Activated naive CD8-positive, alpha-beta T cell treated with anti-CD3 and anti-CD28 coated beads, Interleukin-2, amount 10 ng/mL, durations not matched to agents 7 days and 5 days (primary cell): ENCODE measurements at places on chromosomes 7 and 10. TPM values are rescaled to one million over a fixed set of nuclear protein-coding genes. Genes with fewer than 3 reads are reported as not detected.

- no peak overlapping the region for H3K27ac ChIP-seq
- no peak overlapping the region for H3K4me3 ChIP-seq
- H3K27me3 ChIP-seq: peaks cover 5% of the 10 kb centered on the region
- peaks cover 3% of the 10 kb centered on the region for H3K36me3 ChIP-seq
These were observed 111.1 kb downstream of the MDFIC start for GRCh38 chr7:115032715-115033703.

GRCh38 chr10:130894471-130894870 lies 417.1 kb downstream of the TCERG1L start:
- no peak overlapping the region for H3K27ac ChIP-seq
- H3K27me3 ChIP-seq: no peaks in the 10 kb centered on the region
- H3K4me1 ChIP-seq: no peaks in the 10 kb centered on the region
- H3K36me3 ChIP-seq: no peaks in the 10 kb centered on the region
- no peak for DNase-seq

DNA sequence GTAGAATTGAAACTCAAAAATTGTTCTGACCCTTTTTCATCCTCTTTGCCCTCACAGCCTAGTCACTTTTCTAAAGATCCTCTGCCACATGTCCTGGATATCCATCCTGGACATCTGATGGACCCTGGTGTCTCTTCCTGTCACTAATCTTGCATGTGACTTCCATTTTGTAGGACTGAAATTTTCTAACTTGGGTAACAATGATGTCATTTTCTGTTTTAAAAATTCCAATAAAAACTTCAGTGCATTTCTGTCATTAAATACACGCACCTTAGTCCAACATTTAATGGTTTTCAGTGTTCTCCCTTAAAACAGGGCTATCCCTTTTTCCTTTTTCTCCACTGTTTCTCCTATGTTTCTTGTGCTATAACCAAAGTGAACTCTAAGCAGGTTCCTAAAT lies 684.9 kb upstream of the ANKRD30A start:
- H3K36me3 ChIP-seq: no peaks in the 10 kb centered on the region
- no peak overlapping the region for H3K27ac ChIP-seq
- no peaks in the 10 kb centered on the region for H3K27me3 ChIP-seq
- no peak for DNase-seq
- H3K4me3 ChIP-seq: no peak overlapping the region

DNA sequence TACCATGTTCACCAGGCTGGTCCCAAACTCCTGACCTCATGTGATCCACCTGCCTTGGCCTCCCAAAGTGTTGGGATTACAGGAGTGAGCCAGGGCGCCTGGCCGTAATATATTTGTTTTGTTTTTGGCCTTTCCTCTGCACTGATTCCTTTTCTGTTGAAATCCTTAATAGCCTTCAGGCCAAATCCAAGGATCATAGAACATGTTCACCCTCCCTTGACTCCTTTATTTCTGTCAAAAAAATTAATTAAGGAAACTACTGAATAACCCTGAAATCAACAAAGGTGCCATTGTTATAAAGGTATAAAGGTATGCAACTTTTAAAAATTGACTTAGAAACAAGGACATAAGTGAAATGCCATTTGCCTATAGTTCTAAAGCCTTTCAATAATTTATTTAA lies 15.5 kb upstream of the RALA start:
- peaks cover 14% of the 10 kb centered on the region for H3K27me3 ChIP-seq
- no peak overlapping the region for H3K4me3 ChIP-seq
- H3K4me1 ChIP-seq: peaks cover 38% of the 10 kb centered on the region
- peaks cover 11% of the 10 kb centered on the region for H3K36me3 ChIP-seq
- H3K27ac ChIP-seq: no peak overlapping the region
- no peak for DNase-seq

DNA sequence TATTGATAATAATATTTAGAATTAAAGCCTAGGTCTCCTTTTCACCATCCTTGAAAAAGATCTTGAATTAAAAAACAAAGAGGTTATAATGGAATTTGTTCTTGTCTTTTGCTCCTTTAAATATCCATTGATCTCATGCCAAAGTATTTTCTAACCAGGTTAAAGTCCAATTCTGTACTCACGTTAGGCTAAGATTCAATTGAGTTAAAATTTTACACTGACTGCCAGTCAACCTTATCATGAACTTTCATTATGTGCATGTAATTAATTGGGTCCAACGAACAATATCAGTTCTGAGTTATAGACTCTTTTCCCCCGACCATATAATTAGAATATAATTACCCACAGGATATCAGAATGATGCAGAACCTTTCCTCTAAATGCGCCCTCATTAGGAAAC lies 266.6 kb downstream of the DGKB start:
- H3K36me3 ChIP-seq: no peaks in the 10 kb centered on the region
- no peak overlapping the region for H3K27ac ChIP-seq
- no peak overlapping the region for H3K4me3 ChIP-seq
- H3K27me3 ChIP-seq: no peaks in the 10 kb centered on the region

DNA sequence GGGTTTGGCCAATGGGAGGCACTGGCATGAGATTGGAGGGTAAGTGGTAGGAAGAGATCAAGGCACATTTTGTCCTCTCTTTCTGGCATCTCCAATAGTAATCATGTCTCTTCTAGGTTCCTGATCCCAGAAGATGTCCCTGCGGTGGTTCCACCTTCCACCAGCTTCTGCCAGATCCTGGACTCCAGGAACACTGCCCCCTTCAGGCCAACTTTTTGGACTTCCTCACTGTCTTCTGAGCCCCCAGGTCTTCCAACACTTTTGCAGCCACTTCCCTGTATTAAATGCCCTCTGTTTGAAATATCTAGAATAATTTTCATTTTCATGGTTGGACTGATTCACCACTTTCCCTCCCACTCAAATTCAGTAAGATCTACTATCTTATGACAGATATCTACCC lies 60.9 kb downstream of the BAMBI start:
- H3K4me3 ChIP-seq: no peak overlapping the region
- H3K36me3 ChIP-seq: no peaks in the 10 kb centered on the region
- DNase-seq: no peak

DNA sequence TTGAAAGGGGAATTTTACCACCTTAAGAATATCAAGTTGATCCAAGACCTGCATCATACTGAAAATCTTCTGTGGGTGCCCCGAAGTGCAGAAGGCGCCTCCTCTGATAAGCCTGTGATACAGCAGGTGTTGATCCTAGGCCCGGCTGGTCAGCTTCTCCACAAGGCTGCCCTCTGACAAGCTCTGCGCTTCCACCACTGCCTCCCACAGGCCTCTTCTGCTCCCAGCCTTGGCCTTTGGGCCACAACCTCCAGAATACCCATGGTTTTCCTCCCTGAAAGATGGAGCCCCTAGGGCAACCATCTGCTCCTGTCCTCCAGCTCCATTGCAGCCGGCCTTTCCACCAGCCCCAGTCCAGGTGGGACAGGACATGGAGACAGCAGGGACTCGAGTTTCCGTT lies 5.6 kb upstream of the OGDHL start:
- peaks cover 47% of the 10 kb centered on the region for H3K27me3 ChIP-seq
- no peak overlapping the region for H3K4me3 ChIP-seq
- DNase-seq: no peak
- peaks cover 7% of the 10 kb centered on the region for H3K4me1 ChIP-seq

DNA sequence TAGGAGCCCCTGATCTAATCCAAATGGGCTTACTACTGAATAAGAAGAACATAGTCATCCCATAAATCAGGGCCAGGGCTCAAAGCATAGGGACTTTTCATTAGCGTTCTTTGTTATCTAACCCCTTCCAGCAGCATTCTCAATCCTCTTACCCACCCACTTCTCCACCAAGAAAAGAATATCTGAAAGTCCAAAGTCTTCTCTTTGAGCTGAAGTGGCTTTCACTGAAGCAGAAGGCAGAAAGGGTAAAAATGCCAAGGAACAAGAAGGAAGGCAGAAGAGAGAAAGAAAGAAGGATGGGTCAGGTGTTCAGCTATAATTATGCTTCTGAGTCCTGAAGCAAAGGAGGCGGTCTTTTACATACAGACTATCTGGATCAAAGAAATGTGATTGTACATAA lies 10.2 kb downstream of the TRPV5 start:
- no peak overlapping the region for H3K27ac ChIP-seq
- H3K4me1 ChIP-seq: no peaks in the 10 kb centered on the region
- H3K36me3 ChIP-seq: no peaks in the 10 kb centered on the region

- H3K27ac ChIP-seq: no peak overlapping the region
- H3K27me3 ChIP-seq: no peaks in the 10 kb centered on the region
- H3K4me3 ChIP-seq: no peak overlapping the region
- H3K4me1 ChIP-seq: peaks cover 7% of the 10 kb centered on the region
- H3K36me3 ChIP-seq: no peaks in the 10 kb centered on the region
These were observed 52.0 kb downstream of the EEPD1 start for GRCh38 chr7:36204929-36205635.

DNA sequence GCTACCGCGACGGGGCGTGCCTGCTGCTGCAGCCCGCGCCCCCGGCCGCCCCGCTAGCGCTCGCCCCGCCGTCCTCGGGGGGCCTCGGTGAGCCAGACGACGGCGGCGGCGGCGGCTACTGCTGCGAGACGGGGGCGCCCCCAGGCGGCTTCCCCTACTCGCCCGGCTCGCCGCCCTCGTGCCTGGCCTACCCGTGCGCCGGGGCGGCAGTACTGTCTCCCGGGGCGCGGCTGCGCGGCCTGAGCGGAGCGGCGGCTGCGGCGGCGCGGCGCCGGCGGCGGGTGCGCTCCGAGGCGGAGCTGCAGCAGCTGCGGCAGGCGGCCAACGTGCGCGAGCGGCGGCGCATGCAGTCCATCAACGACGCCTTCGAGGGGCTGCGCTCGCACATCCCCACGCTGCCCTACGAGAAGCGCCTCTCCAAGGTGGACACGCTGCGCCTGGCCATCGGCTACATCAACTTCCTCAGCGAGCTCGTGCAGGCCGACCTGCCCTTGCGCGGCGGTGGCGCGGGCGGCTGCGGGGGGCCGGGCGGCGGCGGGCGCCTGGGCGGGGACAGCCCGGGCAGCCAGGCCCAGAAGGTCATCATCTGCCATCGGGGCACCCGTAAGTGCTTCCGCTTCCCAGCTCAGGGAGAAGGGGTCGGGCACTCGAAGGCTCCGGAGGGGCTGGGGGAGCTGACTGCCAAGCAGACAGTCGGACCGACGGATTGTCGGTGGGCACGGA lies 761 bp downstream of the PTF1A start:
- peaks cover 4% of the 10 kb centered on the region for H3K4me1 ChIP-seq
- no peak overlapping the region for H3K4me3 ChIP-seq
- peaks cover 78% of the 10 kb centered on the region for H3K27me3 ChIP-seq

Gene RHEB
- total RNA-seq: 78.9 TPM

Gene MMRN2
- total RNA-seq: not detected

Gene FKBP14
- 6.7 TPM for total RNA-seq

Gene NXPH1
- not detected for total RNA-seq
